Tibial nerve (tissue), 4 donors: ENCODE measurements at places on chromosomes 16 and 17. TPM values are rescaled to one million over a fixed set of nuclear protein-coding genes. Genes with fewer than 3 reads are reported as not detected.
A peak's percentile ranks its signal among the peaks of the same experiment; 100 is the strongest.

- DNase-seq = no peak
Measured at GRCh38 chr17:13600475-13601321, 1.0 kb downstream of the HS3ST3A1 start.

KRT12 gene
- total RNA-seq = not detected

DNA sequence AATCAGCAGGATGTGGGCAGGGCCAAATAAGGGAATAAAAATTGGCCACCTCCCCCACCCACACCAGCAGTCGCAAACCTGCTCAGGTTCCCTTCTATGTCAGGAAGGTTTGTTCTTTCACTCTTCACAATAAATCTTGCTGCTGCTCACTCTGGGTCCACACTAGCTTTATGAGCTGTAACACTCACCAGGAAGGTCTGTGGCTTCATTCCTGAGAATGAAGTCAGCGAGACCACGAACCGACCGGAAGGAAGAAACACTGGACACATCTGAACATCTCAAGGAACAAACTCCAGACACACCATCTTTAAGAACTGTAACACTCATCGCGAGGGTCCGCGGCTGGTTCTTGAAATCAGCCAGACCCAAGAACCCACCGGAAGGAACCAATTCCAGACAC is 115.5 kb upstream of the TBX2 start:
- DNase-seq = no peak

GRCh38 chr17:16975744-16976625 is 4.1 kb upstream of the TNFRSF13B start:
- DNase-seq = no peak

CA7 gene
- not detected for total RNA-seq

DNA sequence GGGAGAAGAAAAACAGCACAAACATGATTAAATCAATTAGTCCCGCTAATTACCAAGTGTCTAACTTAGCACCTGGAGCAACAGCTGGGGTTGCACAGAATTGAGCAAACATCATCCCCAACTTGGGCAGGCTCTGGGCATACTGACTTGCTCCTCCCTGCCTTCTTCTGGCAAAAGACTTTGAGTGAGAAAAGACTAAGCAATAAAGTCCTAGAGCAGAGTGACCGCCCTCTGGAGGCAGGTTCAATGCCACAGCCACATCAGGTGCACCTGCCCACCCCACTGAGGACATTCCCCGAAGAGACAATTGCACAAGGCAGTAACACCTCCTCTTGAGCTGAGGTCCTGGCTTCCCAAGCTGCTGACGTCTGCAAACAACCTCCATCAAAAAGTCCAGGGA is 358.3 kb downstream of the SOX9 start:
- no peak for DNase-seq

ZP2 gene
- not detected for total RNA-seq

DNA sequence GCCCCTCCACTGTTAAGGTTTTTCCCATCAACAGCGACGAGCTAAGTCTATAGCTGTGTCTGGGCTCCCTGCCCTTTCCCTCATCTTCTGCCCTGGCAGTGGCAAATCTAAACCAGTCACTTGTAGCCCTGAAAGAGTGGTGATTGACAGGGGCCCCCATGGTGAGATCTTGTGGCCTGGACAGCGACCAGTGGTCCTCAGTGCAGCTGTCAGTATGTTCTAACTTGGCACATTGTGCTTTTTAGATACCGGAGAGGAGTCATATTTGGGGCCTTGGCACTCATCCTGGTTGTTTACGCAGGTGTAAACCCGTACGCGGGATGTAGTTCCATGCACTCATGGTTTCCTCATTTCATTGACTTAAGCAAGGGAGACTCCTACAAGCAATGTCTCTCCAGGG is 57.5 kb upstream of the ARHGAP44 start:
- no peak for DNase-seq

GRCh38 chr17:14926526-14927122 is 338.5 kb downstream of the PMP22 start:
- peak; percentile 81 for DNase-seq

DNA sequence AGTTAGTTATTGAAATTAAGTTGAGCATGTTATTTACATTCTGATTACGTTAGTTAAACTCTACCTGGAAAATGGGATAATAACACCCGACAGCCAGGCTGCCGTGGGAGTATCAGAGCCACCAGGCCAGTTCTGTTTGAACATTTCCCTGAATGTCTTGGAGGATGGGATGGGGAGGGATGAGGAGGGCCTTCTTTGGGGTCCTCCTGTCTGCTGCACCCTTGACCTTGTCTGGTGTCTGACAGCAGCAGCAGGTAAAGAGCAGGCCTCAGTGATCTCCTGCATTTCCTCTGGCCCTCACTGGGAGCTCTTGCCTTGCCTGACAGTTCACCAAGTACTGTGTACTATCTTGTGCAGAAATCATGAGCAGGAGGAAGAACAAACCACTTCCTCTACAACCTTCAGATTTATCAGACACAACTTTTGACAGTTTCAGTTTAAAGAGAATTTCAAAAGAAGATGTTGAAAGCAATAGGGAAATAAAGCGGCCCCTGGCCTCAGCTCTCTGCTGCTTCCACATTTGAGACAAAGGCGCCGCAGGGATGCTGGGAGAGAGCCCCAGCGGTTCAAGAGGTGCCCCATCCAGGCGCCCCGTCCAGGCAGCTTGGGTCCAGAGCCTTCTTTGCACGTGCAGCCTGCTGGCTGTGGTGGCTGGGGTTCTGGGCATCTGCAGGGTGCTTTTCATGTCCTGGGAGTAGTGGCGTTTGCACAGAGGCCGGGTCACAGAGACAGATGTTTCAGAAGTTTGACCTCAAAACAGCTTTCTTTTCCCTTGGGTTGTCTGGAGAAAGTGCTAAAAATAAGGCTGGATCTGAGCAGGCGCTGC is 25.3 kb downstream of the CMIP start:
- no peak for DNase-seq

GRCh38 chr16:49084628-49085390 is 196.8 kb downstream of the CBLN1 start:
- DNase-seq = no peak
